ENCODE measurements at places on chromosomes 1 and 21. TPM values are rescaled to one million over a fixed set of nuclear protein-coding genes. Genes with fewer than 3 reads are reported as not detected.

RAB7B gene
- not detected for total RNA-seq

GRCh38 chr1:161342821-161343220, 24.9 kb downstream of the CFAP126 start:
- DNase-seq, result no peak

GRCh38 chr1:203271018-203271743, 34.1 kb upstream of the BTG2 start:
- peak; percentile 62 for DNase-seq

GRCh38 chr1:97004743-97005142, 283.2 kb downstream of the PTBP2 start:
- DNase-seq, result no peak

Data from activated naive CD4-positive, alpha-beta T cell treated with anti-CD3 and anti-CD28 coated beads, Interleukin-2, amount 50 U/mL, for 72 hours (primary cell).